ENCODE measurements at places on chromosomes 6 and 20.

GRCh38 chr6:20448828-20449227 lies 47.1 kb downstream of the E2F3 start:
- DNase-seq, result no peak

DNA sequence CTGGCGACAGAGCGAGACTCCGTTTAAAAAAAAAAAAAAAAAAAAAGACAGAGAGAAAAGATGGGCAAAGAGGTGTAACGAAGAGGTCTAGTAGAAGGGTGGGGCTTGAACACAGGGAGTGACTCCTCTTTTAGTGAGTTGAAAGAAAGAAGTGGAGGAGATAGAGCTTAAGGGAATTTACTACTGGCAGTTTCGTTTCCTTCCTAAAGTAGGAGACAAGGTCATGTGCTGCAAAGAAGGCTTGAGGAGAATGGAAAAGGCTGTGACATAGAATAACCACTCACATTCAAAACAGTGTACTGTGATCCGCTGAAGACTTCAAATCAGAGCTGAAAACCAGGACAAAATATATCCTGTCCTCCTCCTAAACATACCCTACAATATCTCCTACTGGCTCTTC lies 63.8 kb upstream of the EIF2S2 start:
- no peak for DNase-seq

GRCh38 chr6:46638650-46639049 lies 14.0 kb downstream of the CYP39A1 start:
- no peak for DNase-seq

GRCh38 chr6:90066697-90067096 lies 172.4 kb downstream of the GJA10 start:
- DNase-seq, result no peak

DNA sequence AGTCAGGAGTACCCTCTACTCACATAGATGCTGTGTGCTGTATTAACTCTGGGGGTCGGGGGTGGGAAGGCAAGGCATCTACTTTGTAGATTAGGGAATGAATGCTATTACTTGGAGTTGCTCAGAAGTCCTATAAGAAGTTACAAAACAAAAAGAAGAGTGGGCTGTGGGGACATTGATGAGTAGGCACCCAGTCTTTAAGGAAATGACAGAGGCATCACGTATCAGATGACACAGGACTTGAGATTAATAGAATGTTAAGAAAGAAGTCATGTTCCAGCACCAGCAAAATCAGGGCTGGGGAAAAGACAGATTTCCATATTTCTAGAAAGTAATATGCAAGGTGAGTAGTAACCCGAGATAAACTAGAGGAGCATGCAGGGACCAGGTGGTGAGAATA lies 19.0 kb upstream of the STXBP5 start:
- DNase-seq, result no peak

- DNase-seq, result peak; percentile 12
Observed at GRCh38 chr20:37316116-37316774, 26.8 kb downstream of the MANBAL start.

- peak; percentile 62 for DNase-seq
Observed at GRCh38 chr6:142845624-142846458, 99.1 kb downstream of the HIVEP2 start.

DNA sequence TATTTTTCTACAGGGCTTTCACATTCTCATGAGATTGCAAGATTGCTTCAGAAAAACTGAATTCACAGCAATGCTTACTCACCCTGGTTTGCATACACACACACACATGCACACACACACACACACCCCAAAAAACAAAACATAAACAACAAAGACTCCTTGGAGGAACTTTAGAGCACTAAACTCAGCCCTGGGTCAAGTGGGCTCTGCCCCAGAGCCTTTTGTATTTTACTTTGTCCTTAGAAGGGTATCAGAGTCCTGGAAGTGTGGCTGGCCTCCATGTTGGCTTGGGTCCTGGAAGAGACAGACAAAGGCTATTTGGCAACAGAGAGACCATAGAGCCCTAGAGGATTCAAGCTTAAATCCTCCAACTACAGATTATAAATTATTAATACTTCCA lies 8.0 kb upstream of the CST9 start:
- DNase-seq, result no peak

GRCh38 chr20:14142171-14142570 lies 146.9 kb downstream of the MACROD2 start:
- DNase-seq, result no peak

GRCh38 chr6:53672237-53672636 lies 6.7 kb upstream of the KLHL31 start:
- no peak for DNase-seq

DNA sequence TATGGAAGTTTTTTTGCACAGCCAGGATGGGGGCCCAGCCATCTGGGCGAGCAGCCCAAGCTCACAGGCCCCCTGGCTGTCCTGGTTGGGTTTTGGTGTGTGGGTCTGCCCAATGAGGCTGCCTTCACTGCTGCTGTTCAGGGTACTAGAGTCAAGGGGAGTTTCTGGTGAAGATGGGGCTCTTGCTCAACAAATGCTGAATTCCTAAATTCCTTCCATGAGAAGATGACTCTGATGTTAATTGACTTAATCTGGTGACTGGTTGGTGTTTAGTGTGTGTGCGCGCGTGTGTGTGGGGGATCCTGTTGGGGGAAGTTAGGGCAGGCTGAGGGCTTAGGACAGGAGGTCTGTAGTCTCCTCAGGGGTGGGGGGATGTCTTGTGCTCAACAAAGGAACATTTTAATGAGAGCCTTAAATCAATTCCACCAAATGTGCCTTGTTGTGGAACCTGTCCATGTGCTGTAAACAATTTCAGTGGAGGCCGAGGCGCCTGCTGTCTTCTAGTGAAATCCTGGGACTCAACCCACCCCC lies 1.9 kb downstream of the PTK7 start:
- DNase-seq, result no peak

DNA sequence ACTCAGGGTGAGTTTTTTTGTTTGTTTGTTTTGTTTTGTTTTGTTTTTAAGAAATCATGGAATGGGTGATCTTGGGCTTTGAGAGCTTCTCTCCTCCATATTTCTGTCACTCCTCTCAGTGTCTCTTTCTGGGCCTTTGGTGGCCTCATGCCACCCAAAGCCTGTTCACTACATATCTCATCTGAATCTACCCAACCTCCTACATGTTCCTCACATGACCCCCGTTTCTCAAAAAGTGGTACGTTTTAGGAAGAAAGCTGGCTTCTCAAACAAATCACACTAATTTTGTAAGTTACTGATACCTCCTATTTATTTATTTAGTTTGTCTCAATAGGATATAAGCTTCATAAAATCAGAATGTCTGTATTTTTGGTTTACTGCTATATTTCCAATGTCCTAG lies 80.0 kb downstream of the SESN1 start:
- no peak for DNase-seq

- no peak for DNase-seq
Observed at GRCh38 chr6:22045261-22045912, 251.4 kb downstream of the PRL start.

- DNase-seq, result no peak
Observed at GRCh38 chr6:106383573-106383972, 23.1 kb downstream of the CRYBG1 start.

GRCh38 chr6:107401573-107401972 lies 57.8 kb downstream of the PDSS2 start:
- DNase-seq, result no peak

DNA sequence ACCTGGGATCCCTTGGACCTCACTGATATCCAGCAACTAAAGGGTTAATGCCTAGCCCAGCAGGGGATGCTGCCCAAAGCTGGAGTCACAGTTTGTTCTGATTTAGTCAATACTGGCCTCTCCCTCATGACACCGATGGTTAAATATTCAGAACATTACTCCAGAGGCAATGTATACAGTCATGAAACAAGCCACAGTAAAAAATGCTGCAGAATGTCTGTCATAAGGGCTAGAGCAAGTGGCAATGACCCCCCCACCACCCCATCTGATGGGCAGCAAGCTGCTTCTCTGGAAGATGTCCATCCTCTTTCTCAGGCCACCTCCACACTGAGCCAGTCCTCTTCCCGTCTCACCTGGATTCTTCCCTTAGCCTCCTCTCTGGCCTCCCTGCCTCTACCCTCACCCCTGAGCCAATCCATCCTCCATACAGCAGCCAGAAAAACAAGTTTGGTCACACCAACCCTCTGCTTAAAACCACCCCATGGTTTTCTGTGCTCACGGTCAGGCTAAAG lies 99.0 kb upstream of the KCNG1 start:
- no peak for DNase-seq

DNA sequence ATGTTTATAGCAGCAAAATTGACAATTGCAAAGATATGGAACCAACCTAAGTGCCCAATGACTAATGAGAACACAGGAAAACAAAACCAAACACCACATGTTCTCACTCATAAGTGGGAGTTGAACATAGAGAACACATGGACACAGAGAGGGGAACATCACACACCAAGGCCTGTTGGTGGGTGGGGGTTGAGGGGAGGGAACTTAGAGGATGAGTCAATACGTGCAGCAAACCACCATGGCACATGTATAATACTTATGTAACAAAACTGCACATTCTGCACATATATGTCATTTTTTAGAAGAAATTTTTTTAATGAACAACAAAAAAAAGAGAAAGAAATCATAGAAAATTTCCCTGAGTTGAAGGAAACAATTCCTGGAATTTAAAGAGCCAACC lies 3.9 kb downstream of the EPM2A start:
- DNase-seq, result no peak

- no peak for DNase-seq
Observed at GRCh38 chr6:56514395-56514794, 128.3 kb downstream of the DST start.

DNA sequence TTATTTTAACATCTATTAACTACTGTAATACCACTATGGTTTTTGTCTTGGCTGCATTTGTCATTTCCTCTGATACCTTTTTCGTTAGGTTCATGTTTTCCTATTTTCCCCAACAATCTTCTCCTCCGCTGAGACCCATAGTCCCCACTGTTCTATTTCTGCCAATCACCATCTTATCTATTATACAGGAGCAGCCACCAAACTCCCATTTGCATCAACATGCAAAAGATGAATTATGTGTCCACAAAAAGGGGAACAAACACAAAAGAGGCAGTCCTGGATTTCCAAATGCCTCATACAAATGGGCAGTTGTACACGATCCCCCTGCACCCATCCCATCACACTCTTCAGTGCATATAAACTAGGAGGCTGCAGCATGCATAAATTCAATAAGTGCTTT lies 121.7 kb upstream of the MYLIP start:
- DNase-seq, result no peak

Data from stimulated activated naive CD4-positive, alpha-beta T cell (primary cell).